ENCODE measurements at places on chromosomes 11 and 22.

- no peak for DNase-seq
Observed at GRCh38 chr22:27668828-27669797, 132.4 kb downstream of the MN1 start.

DNA sequence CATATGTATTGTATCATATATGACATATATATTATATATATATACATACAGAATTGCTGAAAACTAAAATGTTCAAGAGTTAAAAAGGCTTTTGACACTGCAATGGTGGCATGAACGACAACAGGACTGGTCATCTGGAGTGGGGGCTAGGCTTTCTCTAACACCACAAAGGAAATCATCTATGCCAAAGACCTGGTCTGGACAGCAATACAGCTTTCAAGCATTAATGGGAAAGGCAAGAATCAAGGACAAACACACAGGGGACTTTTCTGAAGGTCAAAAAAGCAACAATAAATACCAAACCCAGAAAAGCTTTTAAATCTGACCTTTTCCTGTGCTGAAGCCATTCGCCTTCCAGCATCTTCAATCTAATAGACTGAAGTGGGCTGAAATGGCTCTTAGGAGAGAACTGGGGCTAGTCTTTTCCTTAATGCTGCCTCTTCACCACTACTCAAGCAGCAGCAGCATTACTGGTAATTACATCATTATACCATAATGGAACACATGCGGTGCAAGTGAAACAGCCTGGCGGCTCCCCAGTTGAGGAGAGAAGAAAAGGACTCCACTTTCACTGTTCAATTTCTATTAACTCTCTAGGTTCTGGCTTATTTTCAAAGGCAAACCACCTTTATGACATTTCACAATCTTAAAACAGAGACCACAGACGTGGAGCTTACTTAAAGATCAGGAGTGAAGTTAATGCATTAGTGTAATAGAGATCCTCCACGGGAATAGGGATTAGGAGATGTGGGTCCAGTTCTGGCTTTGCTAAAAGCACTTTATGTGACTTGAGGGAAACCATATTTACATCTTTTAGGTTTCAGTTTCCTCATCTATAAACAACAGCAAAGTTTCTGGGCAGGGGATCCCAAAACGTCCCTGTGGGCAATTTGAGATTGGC, 63.0 kb downstream of the GAB2 start:
- DNase-seq, result no peak

DNA sequence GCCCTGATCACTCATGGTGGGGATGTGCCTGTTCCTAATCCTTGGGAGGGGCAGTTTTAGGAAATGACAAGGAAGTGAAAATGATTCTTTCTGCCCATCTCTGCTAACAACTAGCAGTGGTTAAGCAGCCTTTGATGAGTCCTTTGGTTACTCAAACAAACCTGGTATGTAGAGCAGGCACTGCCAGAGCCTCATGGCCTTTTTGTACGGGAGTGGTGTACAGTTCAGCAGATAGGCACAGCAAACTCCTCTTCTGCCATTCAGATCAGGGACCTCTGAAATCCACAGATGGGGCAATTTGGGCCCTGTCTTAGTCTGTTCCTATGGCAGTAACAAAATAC, 66.2 kb downstream of the FZD4 start:
- DNase-seq, result no peak

DNA sequence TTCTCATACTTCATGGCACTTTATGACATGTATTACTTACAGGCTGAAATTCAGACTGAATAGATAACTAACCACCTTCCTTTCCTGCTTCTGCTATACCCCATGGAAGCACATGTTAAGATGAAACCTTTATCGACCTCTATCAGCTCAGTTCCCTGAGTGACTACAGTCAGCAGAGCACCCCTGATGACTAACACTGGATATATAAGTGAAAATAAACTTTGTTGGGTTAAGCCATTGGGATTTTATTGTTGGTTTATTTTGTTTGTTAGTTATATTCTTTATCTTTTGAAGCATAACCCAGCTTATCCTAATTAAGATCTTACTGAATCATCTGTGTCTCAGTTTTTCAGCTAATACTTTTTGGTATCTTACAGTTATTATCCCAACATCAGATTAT, 23.0 kb upstream of the MAML2 start:
- DNase-seq, result no peak

DNA sequence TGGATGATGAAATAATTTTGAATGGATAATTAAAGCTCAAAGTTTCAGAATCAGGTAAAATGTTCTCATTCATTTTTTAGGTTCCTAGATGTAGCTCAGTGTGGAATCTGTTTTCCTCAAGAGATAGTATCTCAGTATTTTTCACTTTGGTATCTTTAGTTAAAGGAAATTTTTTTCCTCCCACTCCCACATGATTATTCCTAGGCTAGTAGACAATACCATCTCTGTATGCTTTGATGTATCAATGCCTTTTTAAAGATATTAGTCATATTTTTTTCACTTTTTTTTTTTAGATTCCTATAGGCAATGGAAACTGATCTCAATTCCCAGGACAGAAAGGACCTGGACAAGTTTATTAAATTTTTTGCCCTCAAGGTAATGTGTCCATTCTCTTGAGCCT, 26.6 kb downstream of the ATG13 start:
- no peak for DNase-seq

GRCh38 chr11:65434667-65435410, 12.2 kb downstream of the NEAT1 start:
- no peak for DNase-seq

DNA sequence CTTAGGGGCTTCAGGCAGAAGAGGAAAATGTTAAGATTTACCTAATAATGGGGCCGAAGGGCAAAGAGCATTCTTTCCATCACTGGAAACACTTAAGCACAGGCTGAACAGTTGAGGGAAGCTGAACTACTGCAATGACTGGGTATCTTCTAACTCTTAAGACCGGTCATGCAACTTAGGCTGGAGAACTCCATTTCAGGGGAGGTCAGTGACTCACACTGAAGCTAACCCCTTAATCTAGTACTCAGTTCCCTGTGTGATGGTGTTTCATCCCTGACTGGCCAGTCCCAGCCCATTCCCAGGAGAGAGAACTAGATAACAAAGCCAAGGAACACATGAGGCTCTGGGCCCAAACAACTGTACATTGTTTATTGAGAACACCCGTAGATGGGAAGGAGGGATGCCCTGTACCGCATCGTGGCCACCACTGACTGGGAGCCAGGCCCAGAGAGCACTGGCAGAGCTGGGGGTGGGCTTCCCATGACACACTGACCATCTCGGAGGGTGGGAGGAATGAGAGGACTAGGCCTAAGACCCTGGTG, 10.5 kb downstream of the RPL27A start:
- no peak for DNase-seq

DNA sequence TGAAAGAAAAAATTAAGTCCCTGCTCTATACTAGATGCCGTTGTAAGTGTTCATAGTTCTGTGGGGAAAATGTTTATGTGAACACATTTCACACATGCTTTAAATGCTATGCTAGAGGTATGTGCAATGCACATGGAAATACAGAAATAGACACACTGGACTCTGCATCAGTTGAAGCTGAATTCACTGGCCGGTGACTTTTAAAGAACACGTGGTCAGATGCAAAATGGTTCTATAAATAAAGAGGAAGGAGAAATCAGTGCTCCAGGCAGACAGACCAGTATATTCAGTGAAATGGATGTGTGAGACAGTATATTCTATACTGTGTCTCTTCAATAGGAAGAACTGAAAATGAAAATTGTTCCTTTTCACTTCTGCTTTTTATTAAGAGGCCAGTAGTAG, 29.9 kb downstream of the TRPC6 start:
- no peak for DNase-seq

DNA sequence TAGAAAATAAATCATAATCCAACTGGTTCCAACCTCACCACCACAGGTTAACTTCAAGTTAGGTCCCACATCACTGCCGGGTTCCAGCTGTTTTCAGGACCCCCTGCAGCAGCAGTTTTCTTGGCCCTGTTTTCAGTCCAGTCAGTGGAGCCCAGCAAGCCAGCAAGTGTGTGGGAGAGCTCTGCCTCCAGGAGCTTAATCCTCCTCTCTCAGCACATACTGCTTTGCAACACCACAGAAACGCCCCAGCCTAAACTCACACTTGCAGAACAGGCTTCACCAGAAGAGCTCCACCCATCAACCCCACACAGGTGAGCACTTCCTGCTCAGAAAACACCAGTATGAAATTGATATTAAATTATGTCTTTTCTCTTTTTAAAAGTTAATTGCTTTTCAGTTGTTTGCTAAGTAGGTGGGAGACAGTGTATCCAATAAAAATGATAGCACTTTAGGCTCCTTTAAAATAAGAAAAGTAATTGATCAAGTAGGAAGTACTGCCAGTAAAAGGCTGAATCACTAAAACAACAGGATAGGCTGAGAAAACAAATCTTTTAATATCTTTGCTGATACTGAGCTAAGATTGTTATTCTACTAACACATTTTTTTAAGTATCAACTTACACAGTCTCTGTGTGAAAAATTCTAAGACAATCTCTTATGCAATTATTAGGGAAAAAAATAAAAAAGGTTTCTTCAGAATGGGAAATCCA, 81.5 kb upstream of the TP53AIP1 start:
- no peak for DNase-seq

GRCh38 chr11:35166369-35167360, 27.7 kb downstream of the CD44 start:
- no peak for DNase-seq

GRCh38 chr11:68804786-68805185, 36.9 kb downstream of the CPT1A start:
- no peak for DNase-seq

DNA sequence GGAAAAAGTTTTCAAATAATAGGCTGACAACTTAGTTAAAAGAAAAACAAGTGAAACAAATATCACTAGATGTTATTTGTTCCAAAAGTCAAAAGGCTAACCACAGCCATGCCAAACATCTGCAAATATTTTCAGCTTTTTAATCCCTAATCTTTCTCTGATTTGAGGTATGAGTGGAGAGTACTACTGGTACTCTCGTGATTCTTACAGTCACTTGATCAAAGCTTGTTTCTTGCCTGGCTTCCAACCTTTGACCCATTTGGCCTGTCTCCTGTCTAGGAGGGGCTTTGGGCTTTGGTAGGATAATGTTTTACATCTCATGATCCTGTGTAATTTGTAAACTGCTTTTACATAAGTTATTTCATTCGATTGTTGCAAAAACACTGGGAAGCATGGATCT, 301.8 kb upstream of the SORL1-AS1 start:
- DNase-seq, result no peak

- DNase-seq, result peak; percentile 48
Observed at GRCh38 chr22:49992921-49993648, 19.5 kb downstream of the IL17REL start.

- no peak for DNase-seq
Observed at GRCh38 chr11:79097246-79097875, 343.5 kb downstream of the TENM4 start.

DNA sequence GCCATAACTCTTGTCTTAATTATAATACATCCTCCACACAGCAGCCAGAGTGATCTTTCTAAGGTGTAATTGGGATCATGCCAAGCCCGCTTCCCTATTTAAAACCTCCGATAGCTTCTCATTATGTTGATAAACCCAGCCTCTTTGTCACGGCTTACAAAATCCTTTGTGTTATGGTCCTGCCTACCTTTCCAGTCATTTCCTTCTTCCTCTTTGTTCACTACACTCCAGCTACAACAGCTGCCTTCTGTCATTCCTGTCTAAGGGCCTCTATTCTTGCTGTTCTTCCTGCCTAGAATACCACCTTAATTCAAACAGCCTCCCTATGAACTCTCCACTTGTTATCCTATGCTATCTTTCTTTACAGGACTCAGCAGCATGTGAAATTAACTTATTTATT, 70.6 kb upstream of the CAPRIN1 start:
- DNase-seq, result no peak

DNA sequence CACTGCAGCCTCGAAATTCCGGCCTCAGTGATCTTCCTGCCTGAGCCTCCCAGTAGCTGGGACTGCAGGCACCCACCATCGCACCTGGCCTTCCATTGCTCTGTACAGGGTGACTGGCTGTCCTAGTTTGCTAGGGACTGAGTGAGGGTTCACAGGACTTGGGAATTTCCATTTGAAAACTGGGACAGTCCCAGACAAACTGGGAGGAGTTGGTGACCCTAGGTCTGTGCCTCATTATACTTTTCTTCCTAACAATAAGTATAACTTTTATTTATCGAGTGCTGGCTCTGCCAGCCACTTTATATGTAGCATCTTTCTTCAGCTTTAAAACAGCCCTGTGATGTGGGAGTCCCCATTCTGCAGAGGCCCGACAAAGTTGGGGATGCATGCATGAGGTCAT, 25.5 kb downstream of the TCP11L1 start:
- DNase-seq, result no peak

DNA sequence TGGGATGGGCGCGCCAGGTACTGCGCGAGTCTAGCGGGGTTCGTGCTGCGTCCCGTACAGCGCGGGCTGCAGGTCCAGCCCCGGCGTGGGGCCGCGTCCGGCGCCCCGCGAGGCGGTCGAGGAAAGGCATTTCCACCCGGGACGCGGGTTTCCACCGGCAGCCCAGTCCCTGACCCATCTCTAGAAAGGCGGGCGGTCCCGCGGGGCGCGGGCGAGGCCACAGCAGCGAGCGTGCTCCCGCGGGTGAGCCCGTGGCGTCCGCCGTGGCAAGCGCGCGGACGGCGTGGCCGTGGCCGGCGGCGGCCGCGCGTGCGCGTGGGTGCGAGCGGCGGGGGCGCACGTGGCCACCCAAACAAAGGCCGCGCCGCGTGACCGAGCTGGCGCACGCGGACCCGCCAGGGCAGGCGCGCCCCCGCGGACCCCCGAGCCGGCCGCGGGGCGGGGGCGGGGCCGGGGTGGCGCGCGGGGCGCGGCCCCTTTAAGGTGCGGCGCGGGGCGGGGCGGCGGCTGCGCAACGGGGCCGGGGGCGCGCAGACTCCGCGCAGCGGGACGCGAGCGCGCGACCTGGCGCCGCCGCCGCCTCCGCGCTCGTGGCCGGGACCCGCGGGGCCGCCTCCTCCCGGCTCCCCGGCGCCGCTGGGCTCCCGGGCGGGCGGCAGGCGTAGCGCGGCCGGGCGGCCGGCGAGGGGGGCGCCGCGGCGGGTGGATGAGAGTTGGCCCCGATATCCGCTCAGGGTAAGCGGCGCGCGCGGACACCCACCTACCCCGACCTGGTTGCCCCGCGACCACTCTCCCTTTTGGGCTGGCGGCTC, 39.3 kb upstream of the CELSR1 start:
- no peak for DNase-seq

DNA sequence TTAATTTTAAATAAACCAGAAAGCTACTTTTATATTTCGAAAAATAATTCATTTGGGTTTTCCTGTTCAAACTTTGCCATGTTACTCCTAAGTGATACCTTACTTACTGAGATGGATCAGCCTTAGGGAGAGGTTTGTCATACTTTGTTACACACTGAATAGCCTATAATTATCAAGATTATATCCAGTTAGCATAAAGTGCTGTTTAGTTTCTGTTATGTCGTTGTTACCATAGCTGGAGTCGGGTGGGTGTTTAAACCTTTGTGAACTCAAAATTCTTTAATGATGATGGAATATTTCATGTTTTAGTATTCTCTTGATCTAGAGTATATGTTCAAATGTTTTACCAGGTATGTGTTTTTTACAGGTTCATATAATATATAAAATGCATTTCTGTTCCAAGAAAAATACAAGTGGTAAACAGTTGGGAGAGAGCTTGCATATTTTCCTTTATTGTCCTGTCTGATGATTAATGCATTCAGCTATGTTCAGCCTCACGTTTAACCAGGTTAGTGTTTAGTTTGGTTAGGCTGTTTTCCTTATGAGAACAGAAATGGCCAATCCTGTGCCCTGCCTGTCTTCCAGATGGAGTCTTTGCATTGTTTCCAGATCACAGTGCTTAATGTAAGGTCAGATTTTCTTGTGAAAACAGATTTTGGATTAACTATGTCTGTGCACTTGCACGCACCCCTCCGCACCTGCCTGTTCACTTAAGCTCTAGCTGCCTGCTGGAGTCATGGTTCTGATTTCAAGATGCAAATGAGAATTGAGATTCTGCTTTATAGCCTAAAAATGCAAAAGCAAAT, 105.6 kb downstream of the ATXN10 start:
- DNase-seq, result no peak

Data from stimulated activated CD8-positive, alpha-beta memory T cell treated with anti-CD3 and anti-CD28 coated beads, Interleukin-7, amount 100 ng/mL, for 1 hour (primary cell).